ENCODE measurements at places on chromosomes 3 and 15.

- no peak for DNase-seq
These were observed 25.5 kb upstream of the NUDT16 start for GRCh38 chr3:131356006-131356595.

GRCh38 chr3:55708242-55708641 lies 221.1 kb upstream of the WNT5A start:
- no peak for DNase-seq

GRCh38 chr15:76636059-76636458 lies 269.1 kb downstream of the SCAPER start:
- DNase-seq: no peak

GRCh38 chr3:75295013-75295412 lies 369.1 kb upstream of the FRG2C start:
- DNase-seq: no peak

- DNase-seq: no peak
These were observed 258.1 kb upstream of the ROPN1 start for GRCh38 chr3:124250053-124250452.

DNA sequence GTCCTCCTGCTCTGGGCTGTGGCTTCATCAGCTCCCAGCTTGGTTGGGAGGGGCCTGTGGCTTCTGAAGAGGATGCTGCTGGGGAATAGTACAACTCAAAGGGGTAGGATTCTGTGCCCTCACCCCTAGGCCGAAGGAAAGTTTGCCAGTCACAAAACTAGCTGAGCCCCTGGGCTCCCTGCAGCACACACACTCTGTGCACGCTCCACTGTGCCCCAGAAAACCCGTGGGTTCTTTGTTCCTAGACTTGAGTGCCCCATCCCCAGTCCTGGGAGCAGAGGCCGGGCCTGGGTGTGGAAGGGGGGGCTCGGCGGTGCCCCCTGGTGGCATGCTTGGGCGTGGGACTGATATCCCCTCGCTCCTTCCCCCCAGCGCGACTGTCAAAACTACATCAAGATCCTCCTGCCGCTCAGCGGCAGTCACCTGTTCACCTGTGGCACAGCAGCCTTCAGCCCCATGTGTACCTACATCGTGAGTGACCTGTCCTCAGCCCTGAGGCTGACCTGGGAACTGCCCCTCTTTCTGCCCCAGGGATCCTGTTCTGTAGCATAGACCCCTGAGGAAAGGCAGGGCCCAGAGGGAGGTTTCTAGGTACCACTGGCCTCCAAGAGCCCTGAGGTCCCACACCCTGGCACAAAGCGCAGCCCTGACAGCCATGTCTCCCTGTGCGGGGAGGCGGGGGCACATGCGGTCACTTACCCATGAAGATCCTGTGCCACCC lies 14.2 kb downstream of the CIB1 start:
- no peak for DNase-seq

GRCh38 chr15:43330780-43331087 lies 361 bp upstream of the LCMT2 start:
- no peak for DNase-seq

DNA sequence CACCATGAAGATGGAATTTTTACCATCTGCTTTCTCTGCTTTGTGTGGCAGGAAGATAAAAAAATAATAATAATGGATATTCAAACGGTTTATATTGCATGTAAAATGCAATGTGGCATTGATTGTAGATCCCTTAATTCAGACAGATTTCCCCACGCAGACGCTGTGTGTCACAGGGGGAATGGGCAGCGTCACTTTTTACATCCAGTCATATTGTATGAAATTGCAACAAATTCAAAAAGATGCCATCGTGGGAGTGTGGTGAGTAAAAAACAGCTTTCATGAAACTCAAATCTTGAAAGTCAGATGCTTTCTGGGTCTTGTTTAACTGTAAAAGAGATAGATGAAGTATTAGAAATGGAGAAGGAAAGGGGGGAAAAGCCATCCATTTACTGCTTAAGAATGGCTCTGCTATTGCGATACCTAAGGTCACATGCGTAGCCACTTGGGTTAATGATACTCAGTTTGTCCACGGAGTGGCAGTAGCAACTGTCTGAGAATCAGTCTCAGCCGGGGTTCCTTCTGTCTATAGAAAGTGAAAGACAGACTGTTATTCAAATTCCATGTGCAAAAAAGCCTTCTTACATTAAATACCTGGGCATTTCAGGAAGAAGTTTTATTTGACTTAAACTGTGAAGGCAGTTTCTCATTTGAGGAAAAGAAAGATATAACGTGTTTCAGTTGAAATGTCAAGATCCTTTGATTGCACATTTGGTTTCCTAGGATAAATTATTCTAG lies 28.5 kb downstream of the BTD start:
- peak; percentile 65 for DNase-seq

GRCh38 chr15:81941479-81941878 lies 104.3 kb downstream of the MEX3B start:
- no peak for DNase-seq

GRCh38 chr15:82963471-82964341 lies 11.2 kb upstream of the HOMER2 start:
- DNase-seq: no peak

DNA sequence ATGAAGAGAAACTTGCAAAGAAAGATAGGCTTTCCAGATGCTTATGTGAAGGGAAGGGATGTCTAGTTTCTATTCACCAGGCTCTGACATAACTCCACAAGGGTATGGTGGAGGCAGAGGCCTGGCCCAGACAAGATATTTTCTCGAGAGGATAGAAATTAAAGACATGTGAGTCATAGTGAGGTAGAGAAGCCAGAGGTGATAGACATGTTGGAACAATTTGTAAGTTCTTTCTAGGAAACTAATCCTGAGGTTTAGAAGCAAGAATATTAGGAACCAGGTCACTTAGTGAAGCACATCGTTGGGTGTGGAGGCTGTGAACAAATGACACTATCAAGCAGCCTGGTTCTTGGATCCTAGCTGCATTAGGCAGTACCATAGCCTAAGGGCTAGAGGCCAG lies 176.9 kb downstream of the BBX start:
- DNase-seq: no peak

DNA sequence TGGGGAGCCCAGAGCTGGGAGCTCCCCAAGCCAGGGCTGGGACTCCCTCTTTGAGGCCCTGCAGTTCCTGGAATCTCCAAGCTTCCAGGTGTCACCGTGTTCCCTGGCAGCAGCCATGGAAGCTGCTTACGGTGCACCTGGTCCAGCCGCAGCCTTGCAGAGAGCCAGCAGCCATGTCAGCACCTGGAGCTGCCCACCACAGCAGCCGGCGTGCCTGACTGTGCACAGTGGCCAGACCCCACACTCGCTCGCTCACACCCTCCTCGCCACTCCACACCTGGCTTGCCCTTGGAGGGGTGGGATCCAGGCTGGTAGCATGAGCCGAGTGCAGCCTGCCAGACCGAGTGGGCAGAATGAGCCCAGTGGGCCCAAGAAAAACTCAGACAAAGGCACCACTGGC lies 14.8 kb upstream of the HTR3E start:
- no peak for DNase-seq

DNA sequence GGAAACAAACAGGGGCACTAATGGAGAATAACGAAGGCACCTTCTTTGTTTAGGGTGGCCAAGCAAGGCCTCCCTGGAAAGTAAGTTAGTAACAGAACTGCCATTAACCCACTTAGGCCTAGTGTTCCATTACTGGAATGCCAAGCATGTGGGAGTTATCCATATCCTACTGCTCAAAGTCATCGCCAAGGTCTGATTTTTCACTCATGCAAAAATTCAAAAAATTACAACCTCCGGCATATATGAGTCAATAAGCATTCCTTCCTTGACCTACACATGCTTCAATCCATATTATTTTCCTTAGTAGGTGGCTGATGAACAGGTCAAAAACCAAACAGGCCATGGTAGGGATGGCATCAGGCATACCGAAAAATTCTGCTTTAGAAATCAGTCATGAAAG lies 1097.2 kb downstream of the FHIT start:
- no peak for DNase-seq

- DNase-seq: peak; percentile 7
These were observed 31.7 kb downstream of the PLSCR4 start for GRCh38 chr3:146218880-146219866.

DNA sequence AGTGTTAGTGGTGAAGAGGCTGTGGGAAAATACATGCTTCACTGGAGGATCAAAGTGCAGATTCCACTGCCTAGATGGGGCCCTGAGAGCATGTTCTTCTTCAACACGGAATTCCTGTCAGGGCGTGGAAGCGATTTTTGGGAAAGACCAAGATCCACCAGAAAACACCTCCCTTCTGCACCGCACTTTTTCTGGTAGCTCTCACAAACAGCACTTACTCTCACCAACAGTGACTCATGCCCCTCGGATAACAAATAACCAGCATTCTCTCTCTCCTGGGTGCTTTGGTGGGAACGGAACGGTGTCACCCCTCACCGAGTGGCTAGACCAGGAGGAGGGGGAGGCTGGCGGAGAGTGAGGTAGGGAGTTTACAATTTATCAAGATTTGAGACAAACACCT lies 40.1 kb downstream of the ADAMTSL3 start:
- DNase-seq: no peak

DNA sequence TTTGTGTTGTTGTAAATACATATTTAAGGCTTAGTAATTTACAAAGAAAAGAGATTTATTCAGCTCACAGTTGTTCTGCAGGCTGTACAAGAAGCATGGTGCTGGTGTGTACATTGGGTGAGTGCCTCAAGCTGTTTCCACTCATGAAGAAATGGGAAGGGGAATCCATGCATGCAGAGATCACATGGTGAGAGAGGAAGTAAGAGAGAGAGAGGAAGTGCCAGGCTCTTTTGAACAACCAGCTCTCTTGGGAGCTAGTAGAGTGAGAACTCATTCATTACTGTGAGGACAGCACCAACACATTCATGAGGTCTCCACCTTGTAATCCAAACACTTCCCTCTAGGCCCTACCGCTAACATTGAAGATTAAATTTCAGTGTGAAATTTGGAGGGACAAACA lies 909.2 kb downstream of the NSUN3 start:
- no peak for DNase-seq

GRCh38 chr3:59150039-59150438 lies 100.2 kb upstream of the CFAP20DC start:
- no peak for DNase-seq

DNA sequence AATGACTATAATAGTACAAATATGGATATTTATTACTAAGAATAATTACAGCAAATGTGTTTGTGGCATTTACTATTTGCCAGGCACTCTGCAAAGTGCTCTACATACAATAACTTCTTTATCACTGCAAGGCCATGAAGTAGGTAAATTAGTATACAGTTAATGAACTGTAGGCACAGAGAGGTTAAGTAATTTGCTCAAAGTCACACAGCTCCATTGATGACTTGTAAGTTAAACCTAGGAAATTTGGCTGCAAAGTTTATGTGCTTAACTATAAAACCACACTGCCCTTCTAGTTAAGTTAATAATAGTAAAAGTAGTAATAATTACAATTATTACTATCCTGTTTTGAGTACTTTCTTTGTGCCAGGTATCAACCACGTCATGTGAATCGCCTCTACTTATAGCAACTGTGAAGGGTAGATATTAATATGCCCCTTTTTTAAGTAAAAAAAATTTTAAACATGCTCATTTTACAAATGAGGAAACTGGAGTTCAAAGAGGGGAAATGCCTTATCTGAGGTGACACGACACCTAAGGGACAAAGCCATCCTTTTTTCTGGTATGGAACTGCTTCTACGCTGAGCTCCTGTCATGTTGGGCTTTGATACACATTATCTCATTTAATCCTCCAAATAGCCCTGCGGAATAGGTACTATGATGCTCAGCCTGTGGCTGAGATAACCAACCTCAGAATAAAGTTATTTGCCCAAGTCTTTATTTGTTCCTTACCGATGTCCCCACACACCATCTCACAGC lies 8.5 kb downstream of the BHLHE40 start:
- no peak for DNase-seq

DNA sequence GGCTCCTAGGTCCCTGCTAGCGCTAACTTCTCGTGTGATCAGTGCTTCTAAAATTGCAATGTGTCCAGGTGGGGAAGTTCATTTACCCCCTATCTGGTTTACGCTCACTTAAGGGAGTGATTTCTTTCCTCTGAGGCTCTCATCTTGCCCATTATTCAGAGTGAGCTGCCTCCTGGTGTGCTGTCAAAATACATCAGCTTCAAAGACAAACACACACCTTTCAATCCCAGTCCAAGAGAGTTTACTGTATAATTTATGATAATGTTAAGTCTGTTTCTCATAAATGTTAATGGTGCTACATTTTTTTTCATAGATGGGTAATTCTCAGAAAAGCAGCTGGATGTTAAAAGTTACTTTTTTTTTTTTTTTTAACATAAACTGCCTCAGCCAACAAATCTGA lies 112.3 kb downstream of the RORA start:
- DNase-seq: no peak

- DNase-seq: no peak
These were observed 7.9 kb downstream of the RFC4 start for GRCh38 chr3:186798239-186798874.

DNA sequence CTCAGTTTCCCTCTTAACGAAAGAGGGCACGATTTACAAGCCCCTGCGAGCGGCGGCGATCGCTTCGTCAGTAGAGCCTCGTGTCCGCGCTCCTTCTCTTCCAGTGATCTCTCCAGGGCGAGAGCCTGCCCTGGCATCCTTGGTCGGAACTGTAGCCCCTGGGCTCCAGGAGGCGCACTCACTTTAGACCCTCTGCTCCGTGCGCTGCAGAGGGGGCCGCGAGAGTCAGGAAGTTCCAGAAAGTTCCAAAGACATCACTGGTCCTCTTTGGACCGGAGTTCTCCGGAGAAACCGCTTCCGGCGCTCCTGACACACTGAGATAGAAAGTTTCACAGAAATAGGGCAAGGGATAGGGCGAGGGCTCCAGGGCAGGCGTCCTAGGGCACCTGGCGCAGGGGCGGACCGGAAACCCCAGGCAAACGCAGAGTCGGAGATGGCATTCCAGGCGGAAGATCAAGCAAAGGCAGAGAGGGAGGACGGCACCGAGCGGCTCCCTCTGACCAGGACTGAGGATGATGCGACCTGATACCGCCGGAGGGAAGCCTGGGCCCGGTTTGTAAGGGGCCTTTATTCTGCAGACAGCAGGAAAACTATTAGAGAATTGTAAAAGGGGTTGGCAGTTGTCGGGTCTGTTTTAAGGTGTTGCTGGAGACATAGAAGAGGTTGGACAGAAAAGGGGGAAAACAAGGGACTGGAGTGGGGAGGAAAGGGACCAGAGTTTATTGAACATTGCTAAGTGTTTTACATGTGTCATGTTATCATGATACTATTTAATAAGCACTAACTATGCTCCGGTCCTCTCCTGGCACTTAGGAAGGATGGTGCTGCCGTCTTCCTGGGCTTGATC lies 1.3 kb upstream of the CPEB1 start:
- DNase-seq: no peak

- DNase-seq: no peak
These were observed 176.9 kb upstream of the LMCD1 start for GRCh38 chr3:8324747-8325146.

GRCh38 chr15:58588096-58588495 lies 156.3 kb downstream of the LIPC start:
- DNase-seq: no peak

DNA sequence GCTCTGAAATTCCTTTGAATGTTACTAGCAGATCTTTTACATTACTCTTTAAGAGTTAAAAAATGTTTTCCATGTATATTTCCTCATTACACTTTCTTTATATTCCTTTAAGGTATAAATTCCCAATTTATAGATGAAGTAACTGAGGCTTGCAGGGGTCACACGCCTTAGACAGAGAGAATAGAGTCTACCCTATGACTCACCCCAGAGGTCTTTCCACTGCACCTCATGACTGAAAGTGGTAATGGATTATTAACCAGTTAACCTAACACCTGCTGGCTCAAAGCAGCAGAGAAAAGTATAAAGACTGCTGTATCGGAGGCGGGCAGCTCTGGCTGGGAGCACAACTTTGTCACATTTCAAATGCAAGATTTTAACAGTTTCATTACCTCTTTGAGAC lies 37.7 kb downstream of the LDHAL6B start:
- no peak for DNase-seq

- DNase-seq: no peak
These were observed 11.5 kb upstream of the RPS17 start for GRCh38 chr15:82551646-82552247.
